ENCODE measurements at places on chromosomes 6 and 20.

- DNase-seq, result no peak
These were observed 364.1 kb downstream of the GJA1 start for GRCh38 chr6:121799574-121799973.

- no peak for DNase-seq
These were observed 39.3 kb upstream of the EYS start for GRCh38 chr6:65746302-65746701.

GRCh38 chr6:82183642-82184282 is 63.8 kb downstream of the IBTK start:
- DNase-seq, result no peak

DNA sequence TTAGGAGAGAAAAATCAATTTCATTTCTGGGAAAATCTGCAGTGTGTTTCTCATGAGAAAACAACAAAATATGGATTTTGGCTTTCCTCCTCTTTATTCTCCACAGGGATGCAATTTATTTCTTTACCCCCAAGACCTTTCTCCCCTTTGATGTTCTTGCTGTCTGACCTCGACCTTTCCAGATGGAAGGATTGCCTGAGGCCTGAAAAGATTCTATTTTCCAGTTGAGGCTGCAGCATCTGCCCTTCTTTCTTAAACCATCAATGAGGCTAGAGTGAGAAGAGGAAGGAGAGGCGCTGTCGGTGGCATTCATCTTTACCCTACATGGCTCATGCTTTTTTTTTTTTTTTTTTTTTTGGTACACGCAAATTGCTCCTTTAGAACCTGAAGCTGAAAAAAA is 344.2 kb upstream of the BTBD3 start:
- no peak for DNase-seq

DNA sequence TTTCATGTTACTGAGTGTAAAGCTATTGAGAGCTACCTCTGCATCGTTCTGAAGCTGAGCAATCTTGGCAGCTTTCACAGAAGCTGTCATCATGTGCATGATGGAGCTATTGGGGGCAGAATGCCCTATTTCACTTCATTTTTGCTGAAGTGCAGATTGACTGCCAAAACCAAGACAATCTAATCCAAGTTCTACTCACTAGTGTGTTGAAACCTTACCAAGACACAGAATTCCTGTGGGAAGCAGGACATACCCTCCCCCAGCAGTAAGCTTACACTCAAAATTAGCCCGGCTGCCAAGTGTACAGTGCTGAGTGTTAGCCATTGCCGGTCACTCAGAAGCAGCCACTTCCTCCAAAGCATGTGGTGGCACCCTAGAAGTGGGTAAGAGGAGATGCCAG is 177.3 kb upstream of the TENT5A start:
- no peak for DNase-seq

Data from mucosa of gallbladder (tissue), 1 donor.